Stimulated activated CD4-positive, alpha-beta T cell treated with anti-CD3 and anti-CD28 coated beads, Interleukin-15, amount 100 ng/mL, for 1 hour (primary cell): ENCODE measurements at places on chromosomes 2 and 18.

- no peak for DNase-seq
Measured at GRCh38 chr2:102660574-102660973, 41.2 kb downstream of the SLC9A2 start.

GRCh38 chr2:207779523-207779922, 9.8 kb upstream of the FZD5 start:
- DNase-seq: no peak

DNA sequence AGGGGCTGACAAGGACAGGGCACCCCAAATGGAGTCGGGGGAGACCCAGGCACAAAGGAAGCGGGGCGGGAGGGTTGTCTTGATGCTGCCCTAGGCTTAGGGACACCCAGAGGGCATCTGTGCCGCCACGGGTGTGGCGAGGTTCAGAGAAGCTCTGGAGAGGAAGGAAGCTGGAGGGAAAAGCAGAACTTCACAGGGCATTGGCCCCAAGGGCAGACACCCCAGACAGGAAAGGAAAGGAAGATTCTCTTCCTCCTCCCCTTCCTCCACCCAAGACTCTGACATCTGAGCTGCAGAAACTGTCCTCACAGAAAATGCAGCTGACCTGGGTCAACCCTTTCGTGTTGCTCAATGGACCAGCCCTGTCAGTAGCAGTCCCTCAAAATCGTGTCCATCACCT, 25.6 kb downstream of the DNMT3A start:
- DNase-seq: no peak

DNA sequence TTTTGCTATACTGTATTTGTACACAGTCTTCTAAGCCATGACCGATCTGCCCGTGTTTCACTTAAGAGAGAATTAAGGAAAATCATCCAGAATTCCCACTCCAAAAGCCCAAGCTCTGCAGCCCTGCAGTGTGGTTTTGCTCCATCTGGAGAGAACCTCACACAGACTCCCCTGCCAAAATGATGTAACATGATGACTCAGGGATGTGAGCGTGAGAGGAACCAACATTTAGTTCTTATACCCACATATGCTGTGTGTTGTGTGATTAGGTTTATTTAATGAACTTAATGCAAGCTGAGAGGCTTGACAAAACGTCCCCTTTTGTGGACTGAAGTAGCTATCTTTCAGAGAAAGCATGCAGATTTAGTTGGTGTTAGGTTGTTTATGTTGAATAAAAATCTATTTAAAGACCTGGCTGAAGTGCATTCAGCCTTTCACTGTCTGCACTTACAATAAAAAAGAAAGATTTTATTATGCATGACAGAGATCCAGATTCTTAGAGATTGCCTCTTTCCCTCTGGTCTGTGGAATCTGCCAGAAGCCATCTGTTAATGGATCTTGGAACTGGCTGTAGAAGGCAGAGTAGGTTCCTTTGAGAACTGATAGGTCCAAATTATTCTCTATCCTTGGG, 6.3 kb downstream of the RAB12 start:
- DNase-seq: no peak

GRCh38 chr2:226077841-226078240, 678.3 kb downstream of the NYAP2 start:
- DNase-seq: no peak

GRCh38 chr2:119549241-119549640, 5.0 kb downstream of the CFAP221 start:
- no peak for DNase-seq

DNA sequence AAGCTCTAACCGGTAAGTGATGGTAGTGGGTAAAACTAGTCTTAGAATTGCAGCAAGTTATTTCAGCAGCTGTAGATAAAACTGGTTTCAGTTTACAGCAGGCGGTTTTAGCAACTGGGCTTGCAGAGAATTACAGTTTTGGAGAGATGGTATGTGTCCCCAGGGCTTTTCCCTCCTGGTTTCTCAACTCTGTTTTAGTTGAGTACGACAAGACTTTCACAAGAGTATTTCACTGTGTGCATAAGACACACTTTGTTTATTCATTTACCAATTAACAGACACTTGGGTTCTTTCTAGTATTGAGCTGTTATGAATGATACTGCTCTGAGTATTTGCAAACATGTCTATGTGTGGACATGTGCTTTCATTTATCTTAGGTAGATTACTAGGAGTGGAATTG, 65.6 kb upstream of the RFX8 start:
- no peak for DNase-seq

- DNase-seq: no peak
Measured at GRCh38 chr18:59881728-59882656, 17.8 kb upstream of the PMAIP1 start.

- DNase-seq: no peak
Measured at GRCh38 chr2:61762292-61762691, 91.6 kb downstream of the FAM161A start.

DNA sequence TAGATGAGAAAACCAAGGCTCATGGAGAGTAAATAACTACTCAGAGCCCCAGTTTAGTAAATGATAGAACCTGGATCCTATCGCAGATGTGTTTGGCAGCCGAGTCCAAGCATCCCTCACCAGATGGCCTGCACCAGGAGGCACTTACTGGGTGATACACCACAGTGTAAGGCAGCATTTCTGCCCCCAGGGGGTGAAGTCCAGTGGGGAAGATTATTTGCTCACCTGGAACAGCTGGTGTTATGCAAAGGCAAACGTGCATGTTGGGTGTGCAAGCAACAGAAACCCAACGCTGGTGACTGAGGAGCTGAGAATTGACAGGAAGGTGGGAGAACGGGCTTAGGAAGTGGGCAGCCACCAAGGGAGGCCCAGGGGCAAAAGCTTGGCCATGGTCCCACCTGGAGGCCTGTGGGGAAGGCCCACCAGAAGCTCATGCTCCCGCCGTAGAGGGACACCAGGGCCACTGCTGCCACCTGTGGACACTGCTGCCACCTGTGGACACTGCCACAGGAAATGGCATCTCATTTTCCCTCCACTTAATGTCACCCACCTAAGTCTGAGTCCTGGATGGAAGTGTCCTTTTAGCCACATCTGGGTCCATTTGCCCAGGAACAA, 100.6 kb downstream of the TFCP2L1 start:
- DNase-seq: no peak

- no peak for DNase-seq
Measured at GRCh38 chr18:2917259-2918047, 70.6 kb downstream of the EMILIN2 start.

- DNase-seq: no peak
Measured at GRCh38 chr2:40680547-40680946, 228.7 kb upstream of the SLC8A1 start.

- peak; percentile 63 for DNase-seq
Measured at GRCh38 chr2:73284296-73285158, at the start of gene FBXO41. Gene FBXO41 (minus strand): TSS chr2:73284478. CDS start chr2:73269630, 14,848 bp downstream.

GRCh38 chr2:20596193-20596972, 54.5 kb downstream of the HS1BP3 start:
- DNase-seq: no peak
